ENCODE measurements at places on chromosomes 11 and 22.
A peak's percentile ranks its signal among the peaks of the same experiment; 100 is the strongest.

DNA sequence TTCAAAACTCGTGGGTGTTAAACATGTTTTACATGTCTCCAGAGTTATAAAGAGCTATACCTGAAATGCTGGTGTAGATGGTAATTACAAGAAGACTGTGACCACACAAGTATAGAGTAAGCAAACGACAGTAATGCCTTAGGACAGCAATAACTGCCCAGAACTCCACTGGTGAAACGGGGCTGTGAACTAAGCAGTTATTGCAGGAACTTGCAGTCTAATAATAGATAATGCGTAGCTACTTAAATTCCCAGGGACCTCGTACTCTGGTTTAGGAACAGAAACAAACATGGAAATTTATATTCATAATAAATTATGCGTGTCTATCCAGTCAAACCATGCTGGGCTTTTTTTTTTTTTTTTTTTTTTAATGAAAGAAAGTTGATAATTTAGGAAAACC is 24.9 kb upstream of the TP53AIP1 start:
- no peak for DNase-seq

DNA sequence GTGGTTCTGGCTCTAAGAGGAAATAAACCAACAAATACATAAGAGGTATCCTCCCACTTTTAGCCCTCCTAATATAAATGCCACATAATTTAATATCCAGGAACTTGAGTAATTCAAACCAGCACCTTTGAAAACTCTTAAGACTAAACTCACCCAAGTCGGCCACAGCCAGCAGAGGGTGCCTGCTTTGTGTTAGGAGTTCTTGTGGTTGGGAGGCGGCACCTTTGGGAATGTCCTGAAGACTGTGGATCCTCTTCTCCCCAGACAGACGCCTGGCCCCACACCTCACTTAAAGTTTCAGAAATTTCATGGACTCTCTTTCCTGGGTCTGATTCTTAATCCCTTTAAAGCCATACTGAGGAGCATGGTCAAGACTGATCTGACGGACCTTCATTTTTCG is 169.0 kb downstream of the TBC1D22A start:
- no peak for DNase-seq

DNA sequence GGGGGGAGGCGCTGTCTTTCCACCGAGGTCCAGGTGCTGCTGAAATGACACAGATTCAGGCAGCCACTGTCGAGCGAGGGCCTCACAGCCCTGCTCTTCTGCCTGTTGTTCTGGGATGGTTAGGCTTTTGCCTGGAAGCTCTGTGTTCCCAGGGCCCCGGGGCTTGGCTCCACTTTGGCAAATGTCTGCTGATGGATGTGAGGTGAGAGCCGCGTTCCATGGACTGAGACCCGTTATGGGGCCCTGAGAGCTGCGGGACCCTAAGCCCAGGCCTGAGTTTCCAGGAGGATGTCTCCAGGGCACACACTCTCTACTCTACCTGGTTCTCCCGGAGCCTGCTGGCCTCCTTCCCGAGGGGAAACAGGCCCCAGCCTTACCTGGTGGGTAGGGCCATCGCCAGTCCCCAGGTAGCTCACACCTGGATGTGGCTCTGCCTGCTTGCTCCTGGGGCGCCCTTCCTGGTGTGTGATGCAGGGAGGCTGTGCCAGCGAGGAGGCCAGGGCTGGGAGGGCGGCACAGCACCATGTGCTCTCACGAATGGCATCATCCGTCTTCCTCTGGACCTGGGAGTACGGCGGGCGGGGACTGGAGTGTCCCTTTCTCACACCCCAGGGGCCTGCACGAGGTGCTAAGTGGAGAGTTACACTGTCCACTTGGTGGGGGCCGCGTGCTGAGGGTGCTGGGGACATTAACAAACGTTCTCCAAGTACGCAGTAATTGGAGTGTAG is 435.5 kb downstream of the TBC1D22A start:
- DNase-seq: no peak

- no peak for DNase-seq
These were observed 3.2 kb upstream of the HMOX1 start for GRCh38 chr22:35377735-35378134.

DNA sequence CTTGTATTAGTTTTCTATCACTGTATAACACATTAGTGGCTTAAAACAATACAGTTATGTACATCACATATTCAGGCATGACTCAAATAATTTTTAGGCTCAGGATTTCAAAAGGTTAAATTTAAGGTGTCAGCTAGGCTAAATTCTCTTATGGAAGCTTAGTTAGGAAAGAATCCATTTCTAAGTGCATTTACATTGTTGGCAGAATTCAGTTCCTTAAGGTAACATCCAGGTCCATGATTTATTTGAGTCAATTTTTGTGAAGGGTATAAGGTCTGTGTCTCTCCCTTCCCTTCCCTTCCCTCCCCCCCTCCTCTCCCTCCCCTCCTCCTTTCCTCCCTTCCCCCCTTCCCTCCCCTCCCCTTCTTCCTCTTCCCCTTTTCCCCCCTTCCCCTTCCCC is 399.0 kb upstream of the CNTN5 start:
- DNase-seq: no peak

GRCh38 chr11:83831929-83832328 is 545.8 kb upstream of the CCDC90B start:
- no peak for DNase-seq

GRCh38 chr11:126515501-126515900 is 160.0 kb downstream of the ST3GAL4 start:
- no peak for DNase-seq

DNA sequence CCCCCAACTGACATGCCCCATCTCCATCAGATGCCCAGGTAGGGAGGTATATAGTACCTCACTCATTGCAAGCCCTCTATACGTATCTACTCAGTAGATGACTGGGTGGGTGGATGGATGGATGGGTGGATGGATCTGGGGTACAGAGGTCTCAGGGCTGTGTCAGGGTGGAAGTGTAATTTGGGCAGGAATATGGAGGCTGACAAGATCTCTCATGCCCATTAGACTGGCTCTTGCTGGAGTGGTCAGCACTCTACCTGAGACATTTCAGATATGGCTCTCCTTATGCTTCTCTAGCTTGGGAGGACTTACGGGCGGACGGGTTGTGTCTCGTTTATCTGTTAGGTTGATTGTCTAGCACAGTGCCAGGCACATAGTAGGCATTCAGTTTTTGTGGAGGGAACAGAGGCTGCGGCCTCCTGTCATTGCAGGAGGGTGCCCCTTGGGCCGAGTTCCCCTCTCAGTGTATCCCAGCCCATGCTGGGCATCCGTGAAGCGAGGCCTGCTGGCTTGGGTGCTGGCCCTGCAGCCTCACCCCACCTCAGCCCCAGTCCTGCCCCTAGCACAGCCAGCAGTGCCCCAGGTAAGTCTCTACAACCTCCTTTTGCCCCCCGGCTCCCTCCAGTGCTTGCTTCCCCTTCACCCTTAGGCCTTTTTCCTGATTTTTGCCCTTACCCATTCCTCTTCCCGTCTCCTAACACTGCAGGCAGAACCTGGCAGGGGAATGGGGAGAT is 13.7 kb downstream of the ROBO3 start:
- DNase-seq: no peak

DNA sequence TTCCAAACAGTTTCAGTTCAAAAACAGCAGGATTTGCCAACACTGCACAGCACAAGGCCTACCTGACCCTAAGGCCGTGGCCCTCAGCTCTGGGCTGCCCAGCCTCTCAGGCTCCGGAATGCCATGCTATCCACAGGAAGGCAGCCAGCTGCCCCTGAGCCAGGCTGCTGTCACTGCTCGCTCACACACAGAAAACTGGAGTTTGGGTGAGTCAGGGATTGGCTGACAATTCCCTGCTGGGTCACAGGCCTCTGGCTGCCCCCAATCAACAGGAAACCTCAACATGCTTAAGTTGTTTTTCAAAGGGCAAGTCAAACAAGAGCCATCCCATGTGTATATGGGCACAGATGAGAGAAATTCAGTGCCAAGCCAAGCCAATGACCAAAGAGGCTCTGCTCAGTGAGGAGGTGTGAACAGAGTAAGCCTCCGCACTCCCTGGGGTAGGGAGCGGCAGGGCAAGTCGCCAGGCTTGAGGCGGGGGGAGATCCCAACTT is 50.2 kb downstream of the RPL27A start:
- peak; percentile 39 for DNase-seq

GRCh38 chr11:126153972-126154371 is 57.5 kb downstream of the RPUSD4 start:
- DNase-seq: no peak

DNA sequence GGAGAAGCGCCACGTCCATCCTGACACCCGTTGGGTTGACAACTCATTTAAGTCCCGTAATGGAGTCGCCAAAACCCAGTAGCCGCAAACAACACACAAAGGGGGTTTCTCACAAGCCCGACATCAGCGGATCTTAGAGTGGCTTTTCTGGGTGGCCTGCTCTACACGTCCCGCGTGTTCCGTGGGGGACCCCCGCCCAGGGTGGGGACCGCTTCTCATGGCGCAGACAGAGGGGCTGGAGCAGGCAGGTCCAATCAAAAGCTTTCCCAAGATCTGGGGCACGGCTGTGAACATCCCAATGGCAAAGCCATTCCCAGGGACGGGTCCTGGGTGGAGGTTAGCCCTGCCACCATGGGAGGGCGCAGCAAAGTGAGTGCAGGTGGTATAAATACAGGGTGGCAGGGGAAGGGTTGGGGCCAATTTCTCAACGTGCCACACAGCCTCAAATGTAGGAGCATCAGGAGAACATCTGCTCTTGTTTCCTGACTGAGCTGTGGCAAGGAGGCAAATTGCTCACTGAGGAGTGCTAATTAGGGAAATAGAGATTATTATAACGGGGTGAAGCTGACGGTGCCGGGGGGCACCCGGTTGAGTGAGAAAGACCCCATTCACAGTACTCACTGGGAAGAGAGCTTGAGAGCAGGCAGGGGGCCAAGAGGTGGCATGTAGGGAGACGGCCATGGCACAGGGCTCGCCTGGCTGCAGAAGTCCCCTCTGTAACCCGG is 1447.2 kb downstream of the TBC1D22A start:
- DNase-seq: no peak

- DNase-seq: no peak
These were observed 72.9 kb downstream of the KIRREL3 start for GRCh38 chr11:126927623-126928022.

- no peak for DNase-seq
These were observed 44.1 kb downstream of the MYH9 start for GRCh38 chr22:36343720-36344105.

DNA sequence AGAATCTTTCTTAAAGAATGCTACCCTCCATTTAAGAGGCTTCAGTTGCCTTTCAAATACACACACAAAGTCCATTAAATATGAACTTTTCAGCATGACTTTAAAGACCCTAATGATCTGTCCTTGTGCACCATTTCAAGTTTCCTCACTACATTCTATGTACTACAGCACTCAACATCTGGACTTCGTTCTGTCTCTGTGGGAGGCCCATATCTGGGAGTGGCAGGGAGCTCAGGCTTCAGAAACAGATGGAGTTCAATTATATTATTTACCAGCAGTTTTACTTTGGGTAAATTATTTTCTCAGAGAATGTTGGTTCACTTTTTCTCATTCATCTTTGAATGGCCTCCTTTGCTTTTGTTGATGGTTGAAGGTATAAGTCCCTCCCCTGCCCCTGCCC is 67.4 kb downstream of the ANO3 start:
- DNase-seq: no peak

DNA sequence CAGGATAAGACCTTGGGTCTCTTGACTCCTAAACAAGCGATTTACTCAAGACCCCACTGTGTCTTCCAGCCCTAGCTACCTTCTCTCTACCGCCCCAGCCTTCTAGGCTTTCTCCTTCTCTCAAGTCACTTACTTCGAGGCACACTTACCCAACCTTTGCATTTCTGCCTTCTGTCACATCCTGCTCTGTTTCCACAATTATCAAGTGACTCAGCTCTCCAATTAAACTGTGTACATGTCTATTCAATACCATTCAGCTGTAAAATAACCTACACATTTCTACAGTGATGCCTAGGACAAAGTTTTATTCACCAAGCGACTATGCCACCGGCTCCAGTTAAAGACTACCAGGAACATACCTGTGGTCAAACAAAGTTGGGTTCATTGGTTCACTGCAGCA is 69.0 kb downstream of the LARGE1 start:
- no peak for DNase-seq

- no peak for DNase-seq
These were observed 378.3 kb downstream of the INSC start for GRCh38 chr11:15493066-15493465.

DNA sequence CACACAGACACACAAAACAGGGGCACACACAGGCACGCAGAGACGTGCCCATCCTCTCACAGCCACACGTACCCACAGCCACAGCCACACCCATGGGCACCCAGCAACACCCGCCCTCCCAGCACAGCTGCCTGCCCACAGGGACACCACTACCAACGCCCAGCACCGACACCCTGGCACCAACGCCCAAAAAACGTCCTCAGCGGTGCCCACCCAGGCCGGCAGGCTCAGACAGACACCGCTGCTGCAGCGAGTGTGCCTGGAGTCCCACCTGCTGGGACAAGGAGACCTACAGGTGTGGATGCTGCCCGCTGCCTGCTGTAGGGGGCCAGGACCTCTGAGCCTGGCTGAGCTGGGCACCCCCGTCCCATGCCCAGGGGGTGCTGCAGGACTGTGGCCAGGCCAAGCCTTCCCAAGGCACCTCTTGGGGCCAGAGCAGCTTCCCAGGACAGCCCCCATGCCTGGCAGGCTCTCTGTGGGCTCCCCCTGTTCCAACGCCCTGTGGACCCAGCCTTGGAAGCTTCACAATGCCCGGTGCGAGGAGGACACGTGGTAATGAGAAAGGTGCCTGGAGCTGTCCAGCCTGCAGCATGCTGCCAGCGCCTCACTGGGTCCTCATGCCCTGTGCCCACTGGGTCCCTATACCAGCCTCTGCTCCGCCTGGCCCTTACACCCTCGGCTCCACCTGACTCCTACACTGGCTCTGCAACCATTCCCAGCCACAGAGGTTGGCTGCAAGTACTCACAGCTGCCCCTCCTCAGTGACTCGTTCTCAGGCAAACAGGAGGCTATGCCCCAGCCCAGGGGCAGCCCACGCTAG is 45.8 kb upstream of the TH start:
- no peak for DNase-seq

GRCh38 chr11:103729617-103730016 is 306.8 kb upstream of the DDI1 start:
- DNase-seq: no peak

GRCh38 chr11:86365546-86365945 is 9.1 kb upstream of the CCDC81 start:
- no peak for DNase-seq

GRCh38 chr11:30861064-30861463 is 274.9 kb upstream of the MPPED2 start:
- no peak for DNase-seq

GRCh38 chr11:63845303-63845702 is 6.4 kb downstream of the MARK2 start:
- DNase-seq: no peak

DNA sequence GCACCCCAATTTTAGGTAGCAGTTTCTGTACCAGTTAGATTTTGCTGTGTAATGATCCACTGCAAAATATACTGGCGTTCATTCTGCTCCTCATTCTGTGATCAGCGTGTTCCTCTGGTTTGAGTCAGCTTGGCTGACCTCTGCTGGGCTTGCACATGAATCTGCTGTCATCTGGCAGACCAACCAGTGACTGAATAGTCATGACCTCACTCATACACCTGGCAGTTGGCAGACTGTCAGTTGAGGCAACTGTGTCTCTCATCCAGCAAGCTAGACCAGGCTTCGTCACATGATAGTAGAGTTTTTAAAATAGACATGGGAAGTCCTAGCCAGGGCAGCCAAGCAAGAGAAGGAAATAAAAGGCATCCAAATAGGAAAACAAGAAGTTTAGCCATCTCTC is 316.3 kb upstream of the LARGE1 start:
- no peak for DNase-seq

GRCh38 chr11:107446822-107447431 is 10.7 kb downstream of the CWF19L2 start:
- no peak for DNase-seq

GRCh38 chr11:62863687-62864335 is 16.9 kb upstream of the SLC3A2 start:
- no peak for DNase-seq

GRCh38 chr11:67645521-67646461 is 4.7 kb downstream of the ACY3 start:
- no peak for DNase-seq

Data from retinal pigment epithelial cell (primary cell).